ENCODE measurements at places on chromosomes 2 and 18.

DNA sequence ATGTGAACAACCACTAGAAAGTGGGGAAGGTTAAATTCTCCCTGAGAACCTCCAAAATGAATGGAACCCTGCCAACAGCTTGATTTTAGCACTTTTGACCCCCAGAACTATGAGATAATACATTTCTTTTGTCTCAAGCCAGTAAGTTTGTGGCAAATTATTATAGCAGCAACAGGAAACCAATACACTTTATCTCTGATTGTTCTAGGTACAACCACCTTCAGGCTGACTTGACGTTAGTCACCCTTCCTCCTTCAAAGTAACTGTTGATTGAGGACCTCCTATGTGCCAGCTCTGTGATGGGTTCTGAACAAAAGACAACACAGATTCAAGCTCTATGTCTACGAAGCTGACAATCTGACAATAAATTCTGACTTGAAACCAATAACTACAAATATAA lies 318.9 kb downstream of the NCKAP5 start:
- DNase-seq = no peak

GRCh38 chr2:42673989-42674579 lies 89.9 kb downstream of the OXER1 start:
- DNase-seq = no peak

- DNase-seq = no peak
These were observed 18.0 kb downstream of the SPEG start for GRCh38 chr2:219452361-219453317.

DNA sequence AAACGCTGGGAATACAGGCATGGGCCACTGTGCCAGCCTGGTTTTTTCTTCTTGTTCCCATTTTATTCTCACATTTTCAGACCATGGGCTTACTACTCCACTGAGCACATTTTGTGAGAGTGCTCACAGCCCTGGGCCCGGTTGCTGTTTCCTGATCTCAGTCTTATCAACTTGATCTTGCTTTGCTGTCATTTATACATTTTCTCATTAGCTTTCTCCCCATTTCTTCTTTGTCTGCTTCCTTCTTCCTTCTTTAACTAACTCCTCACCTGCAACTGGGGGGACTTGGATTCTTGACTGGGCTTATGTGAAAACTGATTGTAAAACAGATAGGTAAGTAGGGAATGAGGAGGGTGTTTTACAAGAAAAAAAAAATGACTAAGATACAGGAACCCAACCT lies 117.3 kb downstream of the PLB1 start:
- no peak for DNase-seq

DNA sequence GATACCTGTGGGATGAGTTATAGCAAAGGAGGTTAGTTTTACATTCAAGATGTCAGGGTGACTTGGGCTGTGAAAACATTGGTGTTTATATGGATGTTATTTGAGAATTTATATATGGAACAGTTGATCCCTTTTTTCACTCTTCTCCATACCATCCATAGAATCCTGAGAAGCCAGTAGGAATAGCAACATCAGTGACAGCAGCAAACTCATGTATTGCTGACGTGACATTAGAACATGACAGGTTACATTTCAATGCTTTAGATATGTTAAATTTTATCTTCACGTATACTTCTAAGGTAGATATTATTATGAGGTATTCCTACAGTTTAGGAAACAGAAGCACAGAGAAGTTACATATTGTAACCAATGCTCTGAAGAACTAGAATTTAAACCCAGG lies 745.2 kb upstream of the GCFC2 start:
- DNase-seq = no peak

- no peak for DNase-seq
These were observed 46.9 kb downstream of the UXS1 start for GRCh38 chr2:106147159-106147558.

DNA sequence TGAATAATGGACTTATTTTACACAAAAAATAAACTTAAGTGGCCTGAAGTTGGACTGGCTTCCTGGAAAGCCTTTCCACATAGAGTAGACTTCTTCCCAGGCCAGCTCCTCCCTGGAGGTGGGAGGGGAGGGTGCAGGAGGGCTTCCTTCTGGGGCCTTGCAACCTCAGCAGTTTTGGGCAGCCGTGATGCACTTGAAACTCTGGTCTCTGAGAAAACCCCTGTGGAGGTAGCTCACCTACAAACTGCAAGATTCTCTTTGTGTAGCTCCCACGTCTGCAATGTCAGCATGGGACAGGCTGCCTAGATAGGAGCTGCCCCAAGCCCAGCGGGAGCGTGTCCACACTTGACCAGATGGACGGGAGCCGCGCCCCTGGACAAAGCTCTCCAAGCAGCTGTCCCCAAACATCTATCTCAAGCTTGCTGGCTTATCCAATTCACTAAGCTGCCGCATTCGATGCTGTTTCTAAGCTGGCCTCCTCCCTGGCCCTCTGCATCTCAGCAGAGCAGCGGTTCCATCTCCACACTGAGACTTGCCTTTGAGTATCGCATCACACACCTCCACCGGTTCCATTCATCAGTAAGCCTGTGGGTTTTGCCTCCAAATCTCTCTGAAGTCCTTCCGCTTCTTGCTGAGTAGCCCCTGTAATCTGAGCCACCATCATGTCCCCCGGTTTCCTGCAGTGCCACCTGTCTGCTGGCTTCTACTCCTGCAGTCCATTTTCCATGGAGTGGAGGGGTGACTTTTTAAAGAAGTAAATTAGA lies 1.6 kb upstream of the LPIN1 start:
- peak; percentile 32 for DNase-seq

GRCh38 chr2:77567723-77568122 lies 45.5 kb upstream of the LRRTM4 start:
- no peak for DNase-seq

- no peak for DNase-seq
These were observed 103.1 kb upstream of the ARHGAP28 start for GRCh38 chr18:6626457-6626856.

GRCh38 chr2:189900726-189901125 lies 116.5 kb downstream of the PMS1 start:
- DNase-seq = no peak

DNA sequence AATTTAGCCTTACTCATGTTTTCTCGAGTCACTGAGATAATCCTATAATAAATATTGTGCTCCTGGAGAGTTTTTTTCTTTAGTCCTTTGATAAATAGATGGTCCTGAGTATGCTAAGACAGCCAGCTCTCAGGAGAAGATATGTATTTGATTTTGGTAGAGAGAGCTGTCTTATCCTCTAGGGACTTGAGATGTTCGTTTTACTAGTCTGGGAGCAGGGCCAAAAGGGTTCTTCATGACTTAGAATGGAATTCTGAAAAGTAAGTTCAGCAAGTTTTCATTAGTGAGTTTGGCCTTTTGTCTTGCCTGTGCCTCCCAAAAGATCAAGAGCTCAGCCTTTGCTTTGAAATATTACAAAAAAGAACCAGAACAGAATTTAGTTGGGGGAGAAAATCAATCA lies 246.7 kb downstream of the BABAM2 start:
- no peak for DNase-seq

- no peak for DNase-seq
These were observed 231.3 kb upstream of the RBBP8 start for GRCh38 chr18:22701795-22702194.

DNA sequence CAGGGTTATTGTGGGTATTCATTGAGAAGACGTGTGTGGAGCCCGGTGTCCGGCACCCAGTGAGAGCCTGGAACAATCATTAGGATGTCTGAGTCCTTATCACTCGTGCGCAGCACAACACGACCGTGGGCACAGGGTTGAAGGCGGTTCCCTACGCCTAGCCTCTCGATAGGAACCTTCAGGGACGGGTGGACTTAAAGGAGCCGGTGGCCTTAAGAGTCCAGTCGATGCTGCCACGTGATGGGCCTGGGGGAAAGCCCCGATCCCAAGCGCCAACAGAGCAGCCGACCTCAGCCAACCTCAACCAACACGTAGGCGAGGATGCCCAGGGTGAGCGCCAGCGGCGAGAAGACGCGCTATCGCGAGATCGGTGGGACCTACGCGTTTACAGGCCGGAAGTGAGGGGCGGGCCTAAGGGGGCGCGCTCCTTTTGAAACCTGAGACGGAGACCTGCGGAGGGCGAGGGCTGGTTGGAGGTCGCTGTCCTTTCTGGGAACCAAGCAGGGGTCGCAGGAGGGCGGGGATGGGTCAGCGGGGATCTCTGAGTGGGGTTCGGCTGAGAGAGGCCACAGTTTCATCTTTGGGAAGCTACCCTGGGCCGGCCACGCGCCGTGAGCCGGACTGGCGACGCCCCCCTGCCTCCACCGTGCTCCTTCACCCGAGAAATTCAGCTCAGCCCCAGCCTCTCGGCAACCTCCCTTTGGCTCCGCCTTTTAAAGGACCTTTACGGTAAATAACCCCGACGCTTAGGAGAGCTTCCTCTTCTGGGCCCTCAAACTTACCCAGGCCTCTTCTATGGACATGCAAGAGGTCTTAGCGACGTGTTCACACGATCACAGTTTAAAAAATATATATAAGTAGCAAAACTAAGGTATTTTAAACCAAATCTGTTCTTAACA lies 28.3 kb downstream of the WNT10A start:
- DNase-seq = peak; percentile 94

- no peak for DNase-seq
These were observed 1.6 kb downstream of the MFSD2B start for GRCh38 chr2:24011250-24012104.

GRCh38 chr2:175326801-175327200 lies 145.3 kb upstream of the ATP5MC3 start:
- no peak for DNase-seq

- no peak for DNase-seq
These were observed 48.7 kb downstream of the INPP5D start for GRCh38 chr2:233108611-233109490.

GRCh38 chr2:37586663-37587317 lies 84.7 kb downstream of the CDC42EP3 start:
- DNase-seq = no peak

GRCh38 chr18:31511098-31511497 lies 13.1 kb downstream of the DSG2 start:
- DNase-seq = no peak

DNA sequence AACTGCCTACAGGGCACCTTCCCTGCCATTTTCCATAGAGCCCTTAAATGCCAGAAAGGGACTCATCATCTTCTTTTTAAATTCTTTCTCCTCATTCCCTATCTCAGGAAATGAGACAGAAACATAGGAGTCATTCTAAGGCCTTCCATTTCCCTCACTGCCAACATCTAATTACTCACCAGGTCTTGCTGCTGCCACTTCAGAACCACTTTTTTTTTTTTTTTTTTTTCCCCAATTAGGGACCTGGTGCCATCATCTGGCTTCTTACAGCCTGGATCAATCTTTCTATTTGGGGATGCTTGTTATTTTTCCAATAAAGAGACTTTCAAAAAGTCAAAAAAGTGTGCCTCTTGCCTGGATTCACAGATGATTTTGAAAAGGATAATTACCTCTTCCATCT lies 373.4 kb downstream of the LPIN1 start:
- no peak for DNase-seq

DNA sequence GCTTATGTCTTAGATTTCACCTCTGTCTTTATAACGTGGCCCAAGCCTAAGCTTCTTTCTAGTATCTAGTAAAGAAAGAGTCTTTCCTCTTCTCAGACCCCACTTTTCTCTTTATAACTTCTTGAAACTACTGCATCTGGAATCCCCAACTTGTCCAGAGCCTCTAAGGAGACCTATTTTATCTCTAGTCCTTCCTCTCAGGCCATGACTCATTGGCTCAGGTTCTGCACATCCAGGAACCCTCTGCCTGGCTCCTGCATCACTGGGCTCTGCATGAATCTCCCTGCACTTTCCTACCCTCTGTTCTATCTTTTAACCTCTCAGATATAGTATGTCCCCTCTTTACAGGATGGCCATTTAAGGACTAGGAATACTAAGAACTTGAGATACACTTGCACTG lies 124.7 kb downstream of the DNAH6 start:
- no peak for DNase-seq

DNA sequence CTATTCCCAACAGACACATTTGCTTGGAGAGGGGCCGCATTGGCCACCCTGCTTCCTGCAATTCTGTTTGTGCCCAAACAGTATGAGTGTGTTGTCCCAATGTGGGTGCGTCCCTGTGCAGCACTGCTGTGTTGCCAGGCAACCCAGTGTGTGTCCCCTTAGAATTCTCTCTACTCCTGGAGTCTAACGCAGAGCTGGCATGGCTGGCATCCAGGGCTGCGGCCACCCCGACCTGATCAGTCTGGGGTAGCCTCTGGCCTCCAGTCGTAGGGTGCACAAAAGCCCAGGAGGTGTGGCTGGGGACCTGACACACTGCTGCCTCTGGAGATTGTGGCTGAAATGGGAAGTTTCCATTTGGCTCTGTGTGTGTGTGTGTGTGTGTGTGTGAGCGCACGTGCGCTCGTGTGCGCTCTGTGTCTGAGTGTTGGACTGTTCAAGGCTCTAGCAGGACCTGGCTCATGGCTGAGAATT lies 48.0 kb downstream of the TEX44 start:
- peak; percentile 64 for DNase-seq

GRCh38 chr2:26809876-26810577 lies 24.2 kb downstream of the CENPA start:
- DNase-seq = peak; percentile 69

GRCh38 chr2:235333076-235333475 lies 160.8 kb upstream of the AGAP1 start:
- no peak for DNase-seq

DNA sequence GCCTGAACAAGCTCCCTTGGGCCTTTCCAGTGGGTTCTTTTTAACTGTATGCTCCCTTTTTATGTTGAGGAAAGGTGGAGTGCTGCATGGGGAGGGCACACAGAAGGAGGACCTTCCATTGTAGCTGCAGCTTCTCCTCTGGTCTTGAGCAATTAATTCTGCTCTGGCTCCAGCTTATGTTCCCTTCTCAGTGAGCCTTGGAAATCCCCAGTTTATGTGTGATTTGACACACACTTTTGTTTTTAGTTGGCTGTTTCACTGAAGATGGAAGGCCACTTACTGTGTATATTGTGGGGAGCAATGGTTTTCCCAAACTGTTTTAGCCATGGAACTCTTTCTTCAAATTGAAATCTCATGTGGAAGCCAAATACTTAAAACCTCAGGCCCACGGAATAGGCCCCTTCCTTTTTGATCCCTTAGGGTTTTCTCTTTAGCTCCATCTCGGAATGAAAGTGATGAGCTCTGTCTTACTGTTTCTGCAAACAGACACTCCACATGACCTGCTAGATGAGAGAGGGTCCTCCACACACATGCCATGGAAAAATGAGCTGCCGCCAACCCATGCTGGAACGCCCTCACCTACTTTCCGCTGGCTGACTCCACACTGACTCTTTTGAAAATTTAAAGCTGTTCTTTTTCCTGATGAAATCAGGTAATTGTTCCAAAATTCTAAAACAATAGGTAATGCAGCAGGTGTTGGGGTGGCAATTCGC lies 280.9 kb upstream of the SIX2 start:
- no peak for DNase-seq

GRCh38 chr2:183029219-183029618 lies 9.0 kb downstream of the NCKAP1 start:
- DNase-seq = no peak

- no peak for DNase-seq
These were observed 345.5 kb downstream of the SETBP1 start for GRCh38 chr18:45026162-45026561.

GRCh38 chr2:97723156-97724072 lies 10.0 kb downstream of the ZAP70 start:
- DNase-seq = no peak

DNA sequence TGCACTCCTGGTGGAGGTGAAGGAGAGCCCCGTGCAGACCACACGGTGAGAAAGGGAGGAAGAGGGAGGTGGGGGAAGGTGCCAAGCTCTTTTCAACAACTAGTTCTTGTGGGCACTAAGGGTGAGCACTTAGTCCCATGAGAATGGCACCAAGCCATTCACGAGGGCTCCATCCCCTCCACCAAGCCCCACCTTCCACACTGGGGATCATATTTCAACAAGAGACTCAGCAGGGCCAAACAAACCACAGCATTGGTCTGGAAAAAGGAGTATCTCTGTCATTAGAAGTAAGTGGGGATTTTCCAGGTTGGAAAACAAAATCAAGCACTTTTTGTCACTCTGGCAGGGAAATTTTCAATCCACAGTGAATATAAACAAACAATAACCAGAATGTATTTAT lies 38.4 kb downstream of the ZAP70 start:
- DNase-seq = no peak

Measured in inflammatory macrophage (primary cell).